ENCODE measurements at places on chromosomes 2 and 18.

DNA sequence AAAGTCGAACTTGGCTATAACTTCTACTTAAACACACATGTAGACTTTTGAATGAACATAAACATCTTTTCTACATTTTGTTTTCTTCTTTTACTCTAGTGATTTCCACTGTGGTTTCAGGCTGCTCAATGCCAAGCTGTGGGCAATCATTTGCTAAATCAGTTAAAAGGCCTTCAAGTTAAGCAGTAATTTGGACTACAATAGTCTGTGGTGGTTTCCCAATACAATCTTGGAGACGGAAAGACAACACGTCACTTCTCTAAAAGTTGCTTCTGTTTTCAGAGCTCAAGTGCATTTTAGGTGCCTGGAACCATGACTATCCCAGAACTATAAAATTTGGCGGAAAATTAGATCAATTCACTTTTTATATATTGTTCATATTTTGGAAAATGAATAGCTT, 69.4 kb downstream of the TXNL1 start:
- DNase-seq = no peak

DNA sequence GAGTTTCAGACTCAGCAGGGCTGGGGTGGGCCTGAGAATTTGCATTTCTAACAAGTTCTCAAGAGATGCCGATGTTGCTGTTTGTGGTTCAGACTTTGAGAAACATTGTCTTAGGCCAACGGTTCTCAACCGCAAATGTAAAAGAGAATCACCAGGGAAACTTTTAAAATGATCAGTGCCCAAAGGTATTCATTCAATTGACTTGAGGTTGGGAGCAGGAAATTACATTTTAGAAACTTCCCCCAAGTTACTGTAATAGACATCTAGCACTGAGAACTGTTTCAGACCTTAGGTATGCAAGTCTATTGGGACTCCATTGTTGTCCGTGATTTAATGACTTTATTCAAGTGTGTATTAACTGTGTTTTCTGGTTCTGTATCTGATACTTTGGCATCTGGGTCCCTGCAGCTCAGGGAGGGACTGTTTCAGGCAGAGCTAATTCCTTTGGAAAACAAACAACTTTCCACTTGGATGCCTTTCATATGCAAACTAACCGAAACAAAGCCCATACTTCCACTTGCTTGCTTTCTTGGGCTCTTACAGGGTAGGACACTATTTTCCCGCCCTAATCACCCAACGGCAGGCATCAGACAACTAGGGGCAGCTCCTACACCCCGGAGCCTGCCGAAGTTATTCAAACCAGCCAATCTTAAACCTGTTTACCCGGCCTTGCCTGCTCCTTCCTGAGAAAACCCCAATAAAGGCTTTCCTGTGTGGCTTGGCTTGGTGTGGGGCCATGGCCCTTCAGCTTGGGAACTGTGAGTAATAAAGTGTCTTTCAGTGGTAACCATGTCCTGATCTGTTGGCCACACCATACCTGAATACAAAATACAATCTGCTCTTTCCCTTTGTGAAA, 97.6 kb downstream of the POLE4 start:
- no peak for DNase-seq

- no peak for DNase-seq
Measured at GRCh38 chr2:197405582-197405981, 29.2 kb downstream of the SF3B1 start.

DNA sequence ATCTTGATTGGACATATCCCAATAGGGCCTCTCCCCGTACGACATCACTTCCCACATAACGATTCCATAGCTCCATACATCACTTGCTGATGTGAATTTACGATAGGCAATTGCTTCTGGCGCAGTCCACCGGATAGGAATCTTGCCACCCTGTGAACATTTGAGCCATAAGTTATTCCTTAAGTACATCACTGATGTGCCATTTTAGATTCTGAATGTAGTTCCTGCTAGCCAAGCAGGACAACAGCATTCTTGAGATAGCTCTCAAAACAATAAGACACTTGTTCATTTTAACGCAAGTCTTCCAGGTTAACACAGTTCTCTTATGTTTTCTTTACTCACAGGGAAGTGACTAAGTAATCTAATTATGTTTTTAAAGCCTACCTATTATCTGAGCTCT, 138.0 kb downstream of the EPHA4 start:
- DNase-seq = no peak

DNA sequence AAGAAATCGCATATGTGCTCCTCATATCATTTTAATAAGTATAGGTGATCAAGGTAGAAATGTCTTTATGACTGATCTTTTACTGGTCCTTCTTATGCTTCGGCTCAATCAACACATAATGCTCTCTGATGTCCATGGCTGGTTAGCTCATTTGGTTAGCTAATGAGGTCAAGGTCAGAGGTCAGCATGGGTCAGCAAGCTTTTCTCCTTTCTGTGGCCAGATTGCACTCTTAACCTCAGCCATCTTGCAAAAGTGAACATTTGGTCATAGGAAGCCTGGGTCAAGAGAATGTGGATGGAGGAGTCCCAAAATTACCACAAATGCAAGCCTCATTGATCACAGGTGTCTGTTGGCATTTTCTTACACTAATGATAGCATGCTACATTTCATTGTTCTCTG, 35.4 kb upstream of the DARS1 start:
- DNase-seq = no peak

DNA sequence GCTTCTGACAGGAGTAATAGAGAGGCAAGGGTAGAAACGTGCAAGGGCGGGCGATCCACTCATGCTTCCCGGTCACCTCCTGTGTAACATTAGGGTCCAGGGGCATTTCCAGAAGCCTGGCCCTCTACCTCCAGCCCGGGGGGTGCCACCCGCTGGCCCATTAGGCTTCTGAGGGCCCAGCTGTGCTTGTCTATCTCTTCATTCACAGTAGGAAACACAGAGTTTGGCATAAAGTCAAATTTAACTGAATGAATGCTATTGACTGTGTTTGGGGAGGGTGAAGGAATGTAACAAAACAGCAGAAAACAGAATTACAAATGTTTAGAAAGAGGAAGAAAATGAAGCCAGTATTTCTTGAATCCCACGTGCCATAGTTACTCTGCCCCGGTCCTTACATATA, 112.4 kb upstream of the SLC66A3 start:
- DNase-seq = no peak

DNA sequence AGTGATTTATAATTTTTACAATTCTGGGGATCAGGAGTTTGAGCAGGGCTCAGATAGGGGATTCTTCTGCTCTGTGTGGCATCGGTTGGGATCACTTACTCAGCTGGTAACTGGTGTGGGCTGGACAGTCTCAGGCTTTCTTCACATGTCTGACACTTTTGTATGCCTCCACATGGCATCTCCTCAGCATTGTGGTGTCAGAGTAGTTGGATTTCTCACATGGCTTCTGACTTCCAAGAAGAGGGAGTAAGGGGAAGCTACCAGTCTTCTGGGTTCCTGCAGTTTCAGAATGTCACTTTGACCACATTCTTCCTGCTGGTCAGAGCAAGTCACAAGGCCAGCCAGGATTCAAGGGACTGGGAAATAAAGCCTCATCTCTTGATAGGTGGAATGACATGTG, 55.6 kb downstream of the NCOA1 start:
- no peak for DNase-seq

DNA sequence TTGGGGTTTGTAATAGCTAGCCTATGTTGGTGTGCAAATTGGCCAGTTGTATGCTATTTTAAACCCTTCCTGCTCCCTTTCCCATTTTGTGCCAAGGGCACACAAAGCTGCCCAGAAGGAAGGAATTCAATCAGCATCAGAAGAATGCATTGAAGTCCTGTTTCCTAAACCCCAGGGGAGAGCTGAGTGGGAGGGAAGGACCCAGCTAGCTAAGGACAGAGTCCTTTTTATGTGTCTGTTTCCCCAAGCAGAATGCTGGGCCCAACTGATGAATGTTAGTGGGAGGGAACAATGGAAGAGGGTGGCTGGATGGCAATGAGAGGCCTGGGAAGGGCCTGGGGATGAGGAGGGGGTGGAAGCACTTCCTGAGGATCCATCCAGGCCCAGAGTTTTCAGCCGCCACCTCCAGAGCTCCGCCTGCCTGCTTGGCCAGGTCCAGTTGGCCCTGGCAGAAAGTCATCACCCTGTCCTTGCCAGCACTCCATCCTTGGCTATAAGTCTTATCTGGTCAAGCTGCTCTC, 32.7 kb downstream of the MEX3C start:
- no peak for DNase-seq

- no peak for DNase-seq
Measured at GRCh38 chr18:840023-840408, 28.0 kb upstream of the YES1 start.

DNA sequence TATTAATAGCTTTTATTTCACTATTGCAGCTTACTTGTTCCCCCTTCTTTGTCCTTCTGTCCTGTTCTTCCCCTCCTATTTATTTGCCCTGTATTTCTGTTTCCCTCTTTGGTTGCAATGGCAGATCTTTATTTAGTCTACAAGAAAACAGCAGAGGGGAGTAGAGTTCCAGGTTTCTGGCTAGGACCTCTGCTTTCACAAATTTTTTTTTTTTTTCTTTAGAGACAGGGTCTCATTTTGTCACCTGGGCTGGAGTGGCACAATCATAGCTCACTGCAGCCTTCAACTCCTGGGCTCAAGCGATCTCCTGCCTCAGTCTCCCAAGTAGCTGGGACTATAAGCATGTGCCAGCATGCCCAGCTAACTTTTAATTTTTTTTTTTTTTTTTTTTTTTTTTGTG, 188.1 kb upstream of the SPRED2 start:
- no peak for DNase-seq

- DNase-seq = no peak
Measured at GRCh38 chr2:120589771-120590608, 145.7 kb upstream of the GLI2 start.

- DNase-seq = no peak
Measured at GRCh38 chr18:33720133-33720532, 142.1 kb downstream of the ASXL3 start.

DNA sequence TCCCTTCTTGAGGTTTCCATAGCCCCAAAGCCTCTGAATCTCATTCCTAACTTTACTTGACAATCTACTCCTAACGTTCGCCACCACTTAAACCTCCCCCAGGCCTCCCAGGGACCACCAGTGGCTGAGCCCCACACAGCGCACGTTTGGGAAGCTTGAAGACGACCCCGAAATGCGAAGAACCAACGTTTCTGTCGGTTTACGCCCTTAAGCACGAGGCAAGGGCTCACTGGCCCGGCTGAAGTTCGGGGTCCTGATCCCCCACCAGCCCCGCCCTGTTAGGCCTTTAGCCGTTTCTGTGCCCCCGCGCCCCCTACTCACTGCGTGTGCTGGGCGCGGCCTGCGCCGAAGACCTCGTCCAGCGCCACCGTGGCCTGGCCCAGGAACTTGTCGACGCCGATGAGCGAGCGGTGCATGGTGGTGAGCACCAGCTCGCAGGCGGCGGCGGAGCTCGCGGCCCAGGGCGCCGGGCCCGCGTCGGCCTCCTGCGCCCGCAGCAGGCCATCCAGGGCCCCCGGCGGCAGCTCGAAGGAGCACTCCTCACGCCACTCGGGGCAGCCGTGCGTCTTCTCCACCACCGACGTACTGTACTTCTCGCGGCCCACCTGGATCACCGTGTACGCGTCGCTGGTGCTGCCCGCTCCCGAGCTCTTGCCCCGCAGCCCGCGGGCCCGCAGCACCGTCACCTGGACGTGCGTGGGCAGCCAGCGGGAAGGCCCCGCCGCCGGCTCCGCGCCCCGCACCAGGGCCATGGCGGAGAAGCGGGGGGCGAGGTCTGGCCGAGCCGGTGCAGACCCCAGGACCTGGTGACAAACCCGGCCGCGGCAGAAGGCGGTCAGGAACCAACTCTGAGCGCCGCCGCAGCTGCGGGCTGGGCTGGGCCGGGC, 479 bp downstream of the RAB11FIP5 start:
- DNase-seq = peak; percentile 13

DNA sequence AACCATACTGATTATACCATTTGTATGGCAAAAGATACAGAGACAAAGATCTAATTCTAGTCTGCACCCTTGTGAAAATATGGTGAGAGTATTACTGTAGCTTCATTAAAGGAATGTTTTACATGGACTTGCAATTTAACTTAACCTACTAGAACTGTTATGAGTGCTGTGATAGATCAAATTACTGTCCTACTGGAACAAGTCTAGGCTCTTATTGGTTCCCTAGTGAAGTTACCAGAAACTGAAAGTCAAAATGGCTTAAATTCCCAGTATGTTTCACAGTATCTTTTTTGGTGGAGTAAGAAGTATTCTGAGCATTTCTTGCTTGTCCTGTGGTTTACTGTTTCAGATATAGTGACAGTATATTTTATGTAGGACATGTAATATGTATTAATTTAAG, 3.8 kb upstream of the TBR1 start:
- DNase-seq = no peak

DNA sequence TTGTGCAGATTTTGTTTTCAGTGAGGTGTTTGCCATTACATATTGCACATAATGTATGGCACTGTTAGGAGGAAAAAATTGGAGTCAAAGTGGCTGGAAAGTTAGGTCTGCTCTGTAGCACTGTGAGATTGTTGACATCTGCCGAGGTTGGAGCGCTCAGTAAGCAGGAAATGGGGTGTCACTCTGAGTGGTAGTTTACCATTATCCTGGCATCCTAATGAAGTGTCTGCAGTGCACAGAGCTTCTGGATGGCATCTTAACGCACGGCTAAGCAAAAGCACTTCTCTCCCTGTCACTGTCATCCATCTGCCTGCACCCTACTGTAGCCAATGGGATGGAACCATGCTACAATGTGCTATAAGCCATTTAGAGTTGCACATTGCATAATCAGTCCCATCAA, 561.9 kb downstream of the ARHGAP15 start:
- DNase-seq = no peak

DNA sequence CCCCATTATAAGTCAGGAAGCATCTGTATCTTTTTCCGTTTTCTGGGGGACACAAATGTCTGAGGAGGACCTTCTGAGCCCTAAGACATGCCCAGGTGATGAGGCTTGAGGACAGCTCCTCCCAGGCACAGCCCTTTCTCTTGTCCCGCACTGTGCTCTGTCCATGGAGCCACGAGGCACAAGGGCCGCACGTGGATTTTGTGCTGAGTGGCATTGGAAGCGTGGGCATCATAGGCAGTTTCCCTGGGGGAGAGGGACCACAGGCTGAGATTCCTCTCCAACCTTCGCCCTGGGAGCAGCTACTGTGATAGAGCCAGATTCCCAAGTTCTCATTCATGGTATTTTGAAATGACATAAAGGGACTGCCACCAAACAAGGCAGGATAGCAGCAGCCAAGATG, 139.9 kb downstream of the SH3RF3 start:
- no peak for DNase-seq

GRCh38 chr18:69397096-69397495, 3.6 kb upstream of the DOK6 start:
- DNase-seq = no peak

GRCh38 chr2:234305846-234306245, 191.0 kb downstream of the ARL4C start:
- no peak for DNase-seq
